ENCODE measurements at places on chromosomes 2 and 18.
A peak's percentile ranks its signal among the peaks of the same experiment; 100 is the strongest.

DNA sequence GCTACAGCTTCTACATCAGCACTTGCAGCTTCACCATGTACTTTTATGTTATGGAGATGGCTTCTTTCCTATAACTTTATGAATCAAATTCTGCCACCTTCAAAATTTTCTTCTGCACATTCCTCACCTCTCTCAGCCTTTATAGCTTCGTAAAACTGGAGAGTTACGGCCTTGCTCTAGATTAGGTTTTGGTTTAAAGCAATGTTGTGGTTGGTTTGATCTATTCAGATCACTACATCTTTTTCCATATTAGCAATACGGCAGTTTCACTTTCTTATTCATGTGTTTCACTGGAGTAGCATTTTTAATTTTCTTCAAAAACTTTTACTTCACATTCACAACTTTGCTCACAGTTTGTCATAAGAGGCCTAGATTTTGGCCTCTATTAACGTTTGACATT, 242.9 kb upstream of the GYPC start:
- DNase-seq = no peak

- peak; percentile 29 for DNase-seq
Observed at GRCh38 chr18:63161761-63162195, 157.8 kb downstream of the BCL2 start.

DNA sequence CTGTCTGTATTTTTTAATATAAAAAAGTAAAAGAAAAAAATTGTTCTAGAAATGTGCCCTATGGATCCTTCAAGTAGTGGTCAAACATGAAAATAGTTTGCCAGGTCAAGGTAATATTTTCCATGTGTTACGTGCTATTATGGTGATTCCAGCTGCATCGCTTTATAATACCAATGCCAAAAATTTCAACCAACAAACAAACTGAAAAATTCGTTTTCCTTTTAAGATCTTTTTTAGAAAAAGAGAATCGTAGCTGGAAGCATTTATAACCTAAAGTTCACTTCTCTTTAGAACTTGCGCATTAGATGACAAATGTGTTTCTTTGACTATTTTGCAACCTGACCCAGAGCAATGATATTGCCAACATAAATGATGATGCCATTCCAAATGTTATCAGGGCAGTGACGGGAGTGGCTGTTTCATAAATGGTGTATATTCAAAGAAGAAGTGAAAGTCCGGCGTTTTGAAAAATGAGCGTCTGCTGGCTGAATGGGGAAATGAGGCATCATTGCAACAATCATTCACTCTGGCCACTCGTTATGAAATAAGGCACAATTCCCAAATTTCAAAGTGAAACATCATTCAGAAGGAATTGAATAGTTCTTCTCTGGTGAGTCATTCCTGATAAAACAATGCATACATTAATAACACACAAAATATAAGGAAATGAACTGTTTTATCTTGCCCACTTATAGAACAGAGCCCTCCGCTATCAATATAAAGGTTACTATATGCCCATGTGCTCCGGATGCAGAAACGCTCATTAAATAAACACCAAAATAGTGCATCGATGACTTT, 297.4 kb downstream of the TGIF1 start:
- DNase-seq = no peak

- no peak for DNase-seq
Observed at GRCh38 chr2:159217676-159218075, 68.8 kb downstream of the WDSUB1 start.

GRCh38 chr18:36050479-36050878, 16.9 kb downstream of the RPRD1A start:
- no peak for DNase-seq

- DNase-seq = no peak
Observed at GRCh38 chr2:159712929-159713420, 669 bp downstream of the MARCHF7 start.

DNA sequence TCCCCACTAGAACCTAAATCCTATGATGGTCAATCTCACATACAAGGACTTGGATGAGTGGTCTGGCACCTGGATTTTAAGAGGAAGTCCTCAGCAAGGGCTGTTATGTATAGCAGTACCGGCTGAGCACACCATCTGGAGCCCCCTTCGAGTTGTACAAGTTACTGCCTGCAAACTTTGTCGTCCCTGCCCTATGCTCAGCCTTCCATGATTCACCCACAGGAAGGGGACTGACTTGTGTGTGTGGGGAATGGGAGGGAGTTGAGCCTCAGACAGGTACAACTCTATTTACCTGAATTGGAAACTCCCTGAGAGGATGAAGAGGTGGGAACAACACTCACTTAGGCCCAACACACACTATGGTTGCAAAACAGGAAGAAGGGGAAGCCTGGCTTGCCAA, 186.6 kb downstream of the MYO5B start:
- DNase-seq = no peak

GRCh38 chr2:207399301-207399700, 130.5 kb upstream of the CREB1 start:
- no peak for DNase-seq

- DNase-seq = peak; percentile 9
Observed at GRCh38 chr18:68387246-68387645, 327.7 kb downstream of the TMX3 start.

DNA sequence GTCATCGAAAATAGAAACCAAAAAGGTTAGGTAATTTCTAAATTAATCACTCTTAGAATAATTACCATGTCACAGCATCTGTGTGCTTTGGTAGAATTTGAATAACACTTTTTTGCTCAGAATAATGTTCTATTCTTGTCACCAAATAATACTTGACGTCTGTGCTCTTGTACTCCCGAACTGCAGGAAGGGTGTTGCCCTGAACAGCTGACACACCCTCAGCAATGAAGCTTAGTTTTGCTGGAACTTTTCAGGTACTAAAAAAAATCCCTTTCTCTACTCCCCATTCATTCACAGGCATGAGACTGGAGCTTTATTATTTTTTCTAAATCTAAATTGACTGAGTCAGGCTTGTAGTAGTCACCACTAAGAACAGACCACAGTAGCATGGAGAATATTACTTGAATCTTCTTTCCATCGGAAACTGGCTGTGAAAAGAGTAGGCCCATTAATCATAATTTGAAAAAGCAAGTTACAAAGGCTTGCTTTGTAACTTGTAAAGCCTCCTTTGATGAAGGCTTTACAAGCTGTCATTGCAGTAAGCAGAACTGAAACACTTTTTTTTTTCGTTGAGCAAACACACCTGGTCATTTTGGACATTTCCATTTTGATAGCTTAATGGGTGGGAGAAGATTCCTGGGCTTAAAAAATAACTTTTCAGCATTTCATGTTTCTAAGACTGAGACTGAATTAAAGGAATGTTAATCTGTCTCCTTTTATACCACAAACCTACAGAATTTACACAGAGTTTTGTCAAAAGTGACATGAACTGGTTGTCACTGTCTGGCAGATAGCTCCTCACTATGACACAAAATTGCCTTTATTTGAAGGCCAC, 70.3 kb upstream of the PELI1 start:
- no peak for DNase-seq

GRCh38 chr2:42195559-42195958, 26.4 kb downstream of the EML4 start:
- DNase-seq = no peak

GRCh38 chr2:38057651-38058410, 18.1 kb downstream of the CYP1B1 start:
- DNase-seq = no peak

DNA sequence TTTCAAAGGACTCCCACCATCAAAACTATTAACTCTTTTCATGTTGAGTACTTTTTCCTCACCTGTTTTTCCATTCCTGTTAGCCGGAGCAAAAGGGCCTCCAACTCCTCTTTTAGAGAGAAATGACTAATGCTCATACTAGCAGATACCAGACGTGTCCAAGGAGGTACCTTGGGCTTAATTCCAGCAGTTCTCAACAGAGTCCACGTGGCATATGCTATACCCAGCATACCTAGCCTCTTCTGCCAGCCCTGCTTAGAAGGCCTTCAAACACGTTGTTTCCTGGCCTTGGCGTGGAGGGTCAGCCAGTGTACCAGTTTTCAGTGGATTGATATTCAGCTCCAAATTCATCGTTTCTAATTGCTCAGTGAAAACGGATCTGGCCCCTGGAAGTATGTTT, 123.9 kb downstream of the MGAT5 start:
- no peak for DNase-seq

- no peak for DNase-seq
Observed at GRCh38 chr2:180890781-180891180, 89.6 kb upstream of the UBE2E3 start.

DNA sequence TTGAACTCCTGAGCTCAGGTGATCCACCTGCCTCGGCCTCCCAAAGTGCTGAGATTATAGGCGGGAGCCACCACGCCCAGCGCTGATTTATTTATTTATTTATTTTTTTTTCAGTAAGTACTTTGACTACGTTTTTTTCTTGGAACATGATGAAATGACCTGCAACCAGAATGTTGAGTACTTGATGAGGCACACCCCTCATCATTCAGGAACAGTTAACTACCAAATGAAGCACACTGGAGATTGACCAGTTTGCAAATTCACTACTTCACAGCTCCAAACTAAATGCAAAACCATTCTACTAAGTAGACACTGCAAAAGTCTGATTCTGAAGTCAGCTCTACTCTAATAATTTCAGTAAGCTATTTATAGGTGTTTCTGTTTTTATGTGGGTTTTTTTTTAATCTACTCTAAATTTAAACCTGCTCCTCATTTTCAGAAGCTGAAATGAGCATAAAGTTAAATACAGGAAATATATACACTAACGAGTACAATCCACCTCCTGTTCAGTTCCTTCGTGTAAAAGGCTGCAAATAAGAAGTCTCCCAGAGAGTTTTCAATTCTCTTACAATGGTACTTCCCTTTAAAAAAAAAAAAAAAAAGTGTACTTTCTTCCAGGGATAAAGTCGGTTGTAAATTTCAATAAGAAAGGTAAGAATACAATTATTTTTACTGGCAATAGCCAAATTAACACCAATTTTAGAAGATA, 1.4 kb downstream of the GFPT1 start:
- DNase-seq = no peak

DNA sequence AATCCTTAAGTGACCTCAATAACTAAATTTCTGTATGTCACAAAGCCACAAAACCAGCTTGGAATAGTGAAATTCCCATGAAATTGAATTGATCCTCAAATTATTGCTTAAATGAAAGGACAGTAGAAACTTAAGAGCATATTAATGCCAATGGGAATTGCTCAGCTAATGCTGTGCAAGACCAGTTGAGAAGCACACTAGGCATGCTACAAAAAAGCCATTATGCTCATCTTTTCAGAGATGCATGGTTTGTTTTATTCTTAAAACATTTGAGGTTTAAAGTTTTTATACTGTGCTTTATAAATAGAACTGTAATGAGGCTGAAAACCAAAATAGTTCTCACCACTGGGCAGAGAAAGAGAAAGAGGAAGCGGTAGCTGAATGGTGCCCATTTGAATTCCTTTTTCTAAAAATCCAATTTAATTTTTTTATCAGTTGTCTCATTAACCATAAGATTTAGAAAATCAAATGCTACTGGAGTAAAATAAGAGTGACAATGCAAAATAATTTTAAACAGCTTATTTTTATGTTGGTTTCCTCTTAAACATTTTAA, 98.6 kb downstream of the LNPK start:
- no peak for DNase-seq

Measured in GM04503 (cell line).